Central memory CD8-positive, alpha-beta T cell (primary cell): ENCODE measurements at places on chromosomes 13 and 19.

DNA sequence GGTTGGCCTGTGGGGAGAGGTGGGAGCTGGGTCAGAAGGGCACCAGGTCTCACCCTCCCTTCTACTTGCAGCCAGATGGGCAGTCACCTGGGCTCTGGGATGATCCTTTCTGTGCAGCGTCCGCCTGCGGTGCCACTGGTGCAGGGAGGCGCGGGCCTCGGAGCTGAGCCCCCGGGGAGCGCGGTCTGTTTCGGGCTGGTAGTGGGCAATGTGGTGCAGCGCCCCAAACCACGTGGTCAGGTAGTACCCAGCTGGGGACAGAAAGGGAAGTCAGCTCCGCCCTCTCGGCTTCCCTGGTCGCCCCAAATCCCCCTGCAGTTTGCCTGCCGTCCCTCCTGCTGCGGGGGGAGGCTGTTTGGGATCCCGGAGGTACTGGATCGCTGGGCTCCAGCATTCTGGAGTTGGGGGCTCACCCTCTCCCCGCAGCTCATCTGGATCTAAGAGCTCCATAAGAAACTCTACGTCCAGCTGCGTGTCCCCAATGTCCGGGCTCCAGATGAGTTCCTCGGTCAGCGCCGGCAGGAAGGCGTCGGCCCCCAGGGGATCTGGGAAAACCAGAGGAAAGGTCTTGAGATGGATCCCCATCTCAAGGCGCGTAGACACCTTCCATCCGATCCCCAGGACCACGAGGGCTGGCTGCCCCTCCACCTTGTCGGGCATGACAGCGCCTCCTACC lies 8.8 kb downstream of the RINL start:
- DNase-seq, result no peak

GRCh38 chr13:48232420-48233045 lies 473 bp upstream of the ITM2B start:
- DNase-seq, result no peak

GRCh38 chr19:17457616-17458015 lies 3.1 kb downstream of the NXNL1 start:
- no peak for DNase-seq

DNA sequence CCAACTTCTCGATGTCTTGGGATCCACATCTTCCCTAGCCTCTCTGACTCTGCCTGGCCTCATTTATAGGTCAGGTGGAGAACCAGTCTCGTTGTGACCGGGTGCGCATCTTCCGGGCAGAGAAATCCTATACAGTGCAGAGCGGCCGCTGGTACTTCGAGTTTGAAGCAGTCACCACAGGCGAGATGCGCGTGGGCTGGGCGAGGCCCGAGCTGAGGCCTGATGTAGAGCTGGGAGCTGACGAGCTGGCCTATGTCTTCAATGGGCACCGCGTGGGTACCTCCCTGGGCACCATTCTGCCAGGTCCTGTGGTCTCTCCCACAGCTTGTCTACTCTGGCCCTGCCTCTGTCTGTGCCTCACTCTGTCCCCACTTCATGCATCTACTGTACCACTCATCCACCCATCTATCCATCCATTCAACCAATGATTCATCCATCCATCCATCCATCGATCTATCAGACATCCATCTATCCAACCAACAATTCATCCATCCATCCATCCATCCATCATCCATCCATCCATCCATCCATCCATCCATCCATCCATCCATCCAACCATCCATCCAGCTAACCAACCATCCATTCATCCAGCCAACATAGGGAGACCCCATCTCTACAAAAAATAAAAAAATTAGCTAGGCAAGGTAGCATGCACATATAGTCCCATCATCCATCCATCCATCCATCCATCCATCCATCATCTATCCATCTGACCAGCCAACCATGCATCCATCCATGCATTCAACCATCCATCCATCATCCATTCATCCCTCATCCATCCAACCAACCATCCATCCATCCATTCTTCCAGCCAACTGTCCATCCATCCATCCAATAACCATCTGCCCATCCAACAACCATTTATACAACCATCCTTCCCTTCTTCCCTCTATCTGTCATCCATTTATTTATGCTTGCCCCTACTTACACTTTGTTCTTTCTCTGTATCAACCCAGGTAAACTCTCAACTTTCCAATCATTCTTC lies 34.3 kb downstream of the RYR1 start:
- DNase-seq, result no peak

DNA sequence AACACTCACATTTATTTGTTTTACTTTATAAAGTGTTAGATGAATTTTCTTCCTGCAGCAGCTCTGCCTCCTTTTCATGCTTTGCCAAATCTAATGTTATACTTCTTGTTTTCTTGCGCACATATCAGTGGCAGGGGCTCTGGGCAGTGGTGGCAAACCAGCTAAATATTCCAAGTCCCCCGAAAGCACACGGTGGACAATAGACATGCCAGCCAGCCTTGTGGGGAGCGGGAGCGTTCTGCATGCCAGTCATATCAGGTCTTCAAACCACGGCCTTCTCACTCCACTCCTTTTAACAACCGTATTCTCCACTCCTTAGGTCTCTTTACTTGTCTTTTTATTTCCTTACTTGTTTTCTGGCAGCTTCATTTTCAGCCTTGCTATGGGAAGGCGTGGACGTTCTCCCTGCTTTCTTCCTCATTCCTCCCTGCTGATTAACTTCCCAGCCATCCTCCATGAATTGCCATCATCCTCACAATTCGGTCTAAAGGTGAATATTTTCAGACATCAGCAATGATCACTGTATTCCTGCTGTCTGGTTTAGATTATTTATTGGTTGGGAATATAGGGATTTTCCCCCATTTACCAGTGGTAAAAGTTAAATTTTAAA lies 77.1 kb upstream of the WASF3 start:
- no peak for DNase-seq

DNA sequence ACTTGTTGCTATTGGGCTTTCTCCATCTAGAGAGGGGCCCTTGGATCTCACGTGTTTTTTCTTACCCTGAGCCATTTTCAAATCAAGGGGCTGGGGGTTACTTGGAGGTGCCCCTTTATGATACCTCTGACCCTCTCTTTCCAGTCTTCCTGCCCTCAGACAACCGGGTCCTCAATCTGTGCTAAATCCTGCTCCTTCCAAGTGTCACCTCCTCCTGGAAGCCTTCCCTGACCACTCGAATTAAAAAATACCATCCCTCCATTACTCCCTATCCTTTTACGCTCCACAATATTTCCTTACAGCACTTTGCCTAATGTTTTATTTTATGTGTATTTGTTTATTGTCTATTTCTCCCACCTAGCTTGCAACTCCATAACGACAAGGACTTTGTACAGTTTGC lies 3.3 kb downstream of the KLK8 start:
- no peak for DNase-seq

DNA sequence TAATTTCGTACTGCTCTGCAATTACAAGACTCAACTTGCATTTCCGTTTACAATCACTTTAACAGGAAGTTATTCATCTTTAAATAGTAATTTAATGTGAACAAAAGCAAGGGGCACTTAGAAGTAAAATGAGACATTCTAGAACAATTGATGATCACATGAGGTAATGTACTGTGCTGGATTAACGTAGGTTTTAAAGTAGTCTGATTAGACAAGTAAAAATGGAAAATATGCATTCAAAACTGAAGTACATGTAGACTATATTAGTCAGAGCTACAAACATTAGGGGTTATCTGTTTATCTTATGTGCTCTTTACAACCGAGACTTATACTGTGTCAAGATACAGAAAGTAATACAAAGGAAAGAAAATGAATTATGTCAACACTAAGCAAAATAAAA lies 1528.0 kb downstream of the SLITRK5 start:
- no peak for DNase-seq
